ENCODE measurements at places on chromosomes 12 and 14.

- DNase-seq: no peak
Measured at GRCh38 chr12:104411826-104412641, 44.7 kb upstream of the CHST11 start.

DNA sequence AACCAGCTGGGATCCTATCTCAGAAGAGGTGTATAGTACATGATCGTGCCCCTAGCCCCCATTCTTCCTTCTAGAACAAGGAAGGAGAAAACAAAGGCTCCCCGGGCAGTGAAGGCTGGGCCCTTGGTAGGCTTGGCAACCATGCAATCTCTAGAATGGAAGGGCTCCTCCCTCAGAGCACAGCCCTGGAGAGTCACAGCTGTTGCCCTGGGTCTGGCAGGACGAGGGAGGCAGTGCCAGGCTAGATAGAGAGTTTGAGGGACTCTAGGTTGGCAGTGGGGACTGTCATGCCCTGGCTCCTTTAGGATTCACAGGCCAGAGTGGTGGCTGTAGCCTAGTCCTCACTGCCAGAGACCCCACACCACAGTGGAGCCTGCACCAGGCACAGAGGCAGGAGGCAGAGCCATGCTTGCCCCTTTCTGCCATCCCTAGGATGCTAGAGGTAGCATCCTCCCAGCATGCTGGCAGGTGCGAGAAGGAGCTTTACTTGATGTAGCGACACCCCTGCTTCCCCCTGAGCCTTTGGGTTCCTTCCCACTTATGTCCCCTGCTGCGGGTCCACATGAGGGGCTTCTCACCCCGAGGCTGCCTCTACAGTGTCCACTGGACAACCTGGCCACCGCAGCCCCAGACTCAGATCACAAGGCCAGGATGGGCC lies 33.4 kb upstream of the CIPC start:
- no peak for DNase-seq

GRCh38 chr14:25518364-25518763 lies 468.4 kb upstream of the STXBP6 start:
- no peak for DNase-seq

- no peak for DNase-seq
Measured at GRCh38 chr14:49939884-49940510, 47.1 kb downstream of the ARF6 start.

DNA sequence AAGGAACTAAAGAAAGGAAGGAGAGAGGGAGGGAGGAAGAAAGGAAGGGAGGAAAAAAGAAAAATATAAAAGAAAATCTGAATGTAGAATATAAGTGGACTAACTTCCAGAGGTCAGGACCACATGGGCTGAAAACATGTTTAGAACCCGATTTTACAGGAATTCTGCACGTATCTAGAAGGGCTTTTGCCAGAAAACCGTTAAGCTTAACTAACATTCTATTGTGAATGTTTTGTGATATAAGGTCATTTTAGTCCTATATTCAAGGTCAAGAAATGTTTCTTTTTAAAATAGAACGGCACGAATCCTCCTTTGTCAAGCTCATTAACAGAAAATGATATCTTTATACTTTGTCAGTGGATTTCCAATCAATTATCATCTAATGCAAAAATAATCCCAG lies 13.1 kb downstream of the PTCSC3 start:
- DNase-seq: no peak

GRCh38 chr14:100438271-100438670 lies 115.1 kb downstream of the SLC25A47 start:
- DNase-seq: no peak

GRCh38 chr14:88929656-88930436 lies 105.4 kb downstream of the TTC8 start:
- no peak for DNase-seq

GRCh38 chr14:77322250-77322902 lies 1.5 kb downstream of the GSTZ1 start:
- DNase-seq: no peak

DNA sequence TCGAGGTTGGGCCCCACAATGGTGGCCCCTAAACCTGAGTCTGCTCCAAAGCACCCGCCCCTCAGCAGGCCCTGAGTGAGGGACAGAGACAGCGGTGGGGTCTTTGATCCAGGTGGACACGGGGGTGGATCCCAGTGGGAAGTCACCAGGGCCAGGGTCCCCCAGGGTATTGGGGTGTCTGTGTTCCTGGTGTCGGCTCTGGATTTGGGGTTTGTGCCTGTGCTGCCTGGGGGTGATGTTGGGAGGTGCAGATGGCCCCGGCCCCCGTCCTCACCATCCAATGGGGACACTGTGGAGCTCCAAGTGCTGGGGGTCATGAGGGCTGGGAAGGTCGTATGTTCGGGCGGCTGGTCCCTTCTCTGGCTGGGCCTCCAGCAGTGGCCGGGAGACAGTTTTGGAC lies 354.2 kb downstream of the TMEM121 start:
- DNase-seq: no peak

DNA sequence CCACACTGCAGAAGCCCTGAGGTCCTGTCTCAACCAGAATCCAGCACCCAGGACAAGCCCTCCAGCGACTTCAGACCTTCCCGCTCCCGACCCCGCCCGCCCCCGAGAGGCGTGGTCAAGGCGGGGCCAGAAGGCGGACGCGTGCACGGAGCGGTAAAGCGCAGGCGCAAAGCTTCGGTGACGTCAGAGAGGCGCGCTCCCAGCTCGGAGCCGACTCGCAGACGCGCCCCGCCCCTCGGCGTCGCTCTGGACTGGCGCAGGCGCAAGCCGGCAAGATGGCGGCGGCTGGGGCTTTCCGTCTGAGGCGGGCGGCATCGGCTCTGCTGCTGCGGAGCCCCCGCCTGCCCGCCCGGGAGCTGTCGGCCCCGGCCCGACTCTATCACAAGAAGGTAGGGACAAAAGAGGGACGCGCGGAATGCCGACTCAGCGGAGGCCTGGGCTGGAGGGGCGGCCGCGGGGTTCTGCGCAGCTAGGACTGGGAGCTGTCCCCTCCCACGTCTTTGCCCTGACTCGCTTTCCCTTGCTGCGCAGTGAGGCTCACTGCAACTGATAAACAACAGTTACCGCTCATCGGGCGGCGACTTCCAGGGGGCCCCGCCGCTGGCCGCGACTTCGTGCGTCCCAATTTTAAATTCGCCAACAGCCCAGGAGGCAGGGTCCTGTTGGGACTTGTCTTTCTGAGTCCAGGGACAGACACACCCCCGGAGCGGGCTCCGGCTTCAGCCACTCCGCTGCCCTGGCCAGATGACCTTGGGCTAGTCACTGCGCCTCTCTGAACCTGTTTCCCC lies at the start of gene ISCU:
Gene ISCU, plus strand, starts transcription at position 249 of the 788 bp plus-strand sequence. Its CDS starts 27 bp downstream, at position 276.
- peak; percentile 98 for DNase-seq

- DNase-seq: no peak
Measured at GRCh38 chr14:102902086-102902485, 20.4 kb upstream of the AMN start.

- no peak for DNase-seq
Measured at GRCh38 chr12:127509066-127509778, 757.7 kb upstream of the TMEM132C start.

DNA sequence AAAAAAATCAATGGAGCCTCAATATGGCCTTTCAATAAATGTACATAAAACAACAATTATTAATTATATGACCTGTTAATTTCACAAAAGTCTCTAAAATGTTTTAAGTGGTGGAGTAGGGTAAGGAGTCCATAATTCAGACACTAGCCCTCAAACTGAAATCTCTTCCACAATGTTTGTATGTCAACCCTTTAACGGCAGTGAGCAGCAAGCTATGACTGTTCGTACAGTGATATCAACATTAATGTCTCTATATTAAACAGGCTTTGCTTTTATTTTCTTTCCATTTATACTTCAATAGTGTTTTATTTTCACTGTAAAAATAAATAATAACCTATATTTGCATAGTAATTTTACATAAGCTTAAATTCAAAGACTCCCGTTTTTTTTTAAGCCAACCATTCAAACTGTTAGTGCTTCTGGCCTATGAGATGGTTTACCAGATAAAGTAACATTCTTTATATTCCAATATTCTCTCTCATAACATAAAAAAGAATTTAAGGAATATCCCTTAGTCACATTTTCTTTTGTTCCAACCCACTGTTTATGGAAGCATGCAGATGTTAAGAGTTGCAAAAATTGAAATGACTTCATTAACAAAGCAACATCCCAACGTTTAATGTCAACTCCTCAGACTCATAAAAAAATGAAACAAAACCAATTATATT lies 2.3 kb downstream of the CDK17 start:
- peak; percentile 42 for DNase-seq

GRCh38 chr14:55756557-55756956 lies 176.6 kb downstream of the KTN1 start:
- no peak for DNase-seq

GRCh38 chr12:3263939-3264922 lies 187.1 kb downstream of the TSPAN9 start:
- DNase-seq: no peak

DNA sequence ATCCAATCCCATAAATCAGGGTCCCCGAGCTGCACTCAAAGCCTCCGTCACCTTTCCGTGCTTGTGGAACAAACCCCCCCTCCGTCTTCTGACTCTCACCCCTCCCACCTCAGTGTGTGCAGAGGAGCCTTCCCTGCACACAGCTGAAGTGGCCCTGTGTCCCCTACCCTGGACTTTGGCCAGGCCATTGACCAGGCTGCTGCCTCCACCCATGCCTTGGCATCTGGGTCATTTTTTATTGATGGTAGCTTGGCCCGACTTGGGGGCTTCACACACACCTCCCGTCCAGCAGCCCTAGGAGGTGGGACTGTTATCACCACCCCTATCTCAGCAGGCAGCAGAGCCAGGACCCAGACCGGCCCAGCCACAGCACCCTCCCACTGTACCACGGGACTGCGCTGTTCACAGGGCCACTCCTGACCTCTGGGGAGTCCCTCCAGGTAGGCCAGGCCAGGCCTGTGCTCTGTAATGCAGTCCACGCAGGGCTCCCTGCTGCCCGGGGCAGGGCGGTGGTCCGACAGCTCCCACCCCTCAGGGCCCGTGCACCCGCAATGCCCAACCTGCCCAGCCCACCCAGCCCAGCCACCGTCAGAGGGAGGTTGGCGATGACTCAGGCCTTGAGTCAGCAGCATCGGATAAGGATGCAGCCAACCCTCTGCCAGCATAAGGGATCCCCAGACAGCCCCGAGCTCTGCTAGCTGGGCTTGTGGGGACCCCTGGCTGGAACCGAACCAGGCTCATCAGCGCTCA lies 9.2 kb upstream of the INF2 start:
- DNase-seq: no peak

- no peak for DNase-seq
Measured at GRCh38 chr14:66884149-66884548, 305.1 kb upstream of the GARIN2 start.

DNA sequence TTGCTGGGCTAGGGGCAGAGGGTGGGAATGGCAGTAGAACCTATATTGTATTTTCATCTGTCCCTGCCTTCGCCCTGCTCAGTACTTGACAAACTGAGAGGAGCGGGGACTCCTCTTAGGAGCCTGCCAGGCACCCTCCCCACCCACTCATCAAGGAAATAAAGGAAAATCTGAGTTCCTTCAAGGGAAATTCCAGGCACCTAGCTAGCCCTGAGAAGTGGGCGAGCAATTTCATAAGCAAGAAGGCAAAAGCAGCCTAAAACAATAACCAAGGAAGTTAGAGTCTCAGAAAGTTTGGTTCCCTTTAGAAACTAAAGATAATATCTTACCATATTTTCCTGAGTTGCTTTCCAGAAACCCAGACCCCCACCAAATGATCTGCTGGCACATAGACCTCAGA lies 10.6 kb upstream of the PLEKHD1 start:
- no peak for DNase-seq

DNA sequence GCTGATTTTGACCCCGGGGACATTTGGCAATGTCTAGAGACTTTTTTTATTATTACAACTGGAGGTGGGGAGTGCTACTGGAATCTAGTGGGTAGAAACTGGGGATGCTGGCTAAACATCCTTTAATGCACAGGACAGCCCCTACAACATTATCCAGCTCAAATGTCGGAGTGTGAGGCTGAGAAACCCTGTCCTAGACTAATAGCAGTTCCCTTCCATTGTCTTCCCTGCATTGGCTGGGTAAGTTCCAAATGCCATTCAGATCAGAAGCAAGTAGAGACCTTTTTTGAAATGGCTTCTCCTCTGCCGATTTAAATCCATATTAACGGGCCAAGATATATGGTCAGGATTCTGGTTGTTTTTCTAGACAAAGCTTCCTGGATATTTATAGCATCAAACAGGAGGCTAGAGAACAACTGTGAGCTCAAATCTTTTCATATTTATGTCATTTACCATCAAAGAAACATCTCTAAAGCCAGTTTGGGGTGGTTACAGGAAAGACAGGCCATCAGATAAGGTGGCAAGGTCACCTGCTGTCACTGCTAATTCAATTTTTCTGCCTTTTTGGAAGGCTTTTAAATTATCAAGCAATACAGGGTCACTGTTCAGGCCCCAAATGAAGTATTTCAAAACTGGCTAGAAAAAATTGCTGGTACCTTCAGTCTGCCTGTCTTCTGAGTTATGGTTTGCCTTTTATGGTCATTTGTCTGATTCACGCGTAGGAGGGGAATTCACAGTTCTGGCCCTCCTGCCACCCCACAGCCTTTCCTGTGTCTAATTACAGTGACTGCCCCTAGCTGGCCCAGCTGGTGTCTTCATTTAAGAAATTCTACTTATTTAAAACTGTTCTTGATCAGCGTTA lies 20.1 kb upstream of the AKAP5 start:
- no peak for DNase-seq

- DNase-seq: no peak
Measured at GRCh38 chr14:103896578-103896977, 31.7 kb upstream of the TDRD9 start.

DNA sequence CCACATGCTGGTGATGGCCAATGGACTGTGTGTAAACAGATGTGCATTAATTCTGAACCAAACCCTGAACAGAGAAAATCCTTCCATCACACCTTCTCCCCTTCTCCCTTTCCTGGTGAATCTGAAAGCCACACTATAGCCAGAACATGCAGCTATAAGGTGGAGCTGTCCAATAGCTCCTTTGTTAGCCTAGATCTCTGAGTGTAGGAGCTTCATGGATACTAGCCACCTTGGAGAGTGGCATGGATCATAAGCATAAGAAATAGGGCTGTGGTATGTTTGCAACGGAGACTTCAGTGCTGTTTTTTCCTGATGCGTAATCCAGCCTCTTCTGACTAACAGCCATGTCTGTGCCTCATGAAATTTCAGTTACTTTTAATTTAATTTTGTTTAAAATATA lies 364.5 kb downstream of the BTG1 start:
- no peak for DNase-seq

- DNase-seq: no peak
Measured at GRCh38 chr14:96267336-96267735, 11.3 kb downstream of the BDKRB1 start.
